ENCODE measurements at places on chromosomes 5 and 9. TPM values are rescaled to one million over a fixed set of nuclear protein-coding genes. Genes with fewer than 3 reads are reported as not detected.

DNA sequence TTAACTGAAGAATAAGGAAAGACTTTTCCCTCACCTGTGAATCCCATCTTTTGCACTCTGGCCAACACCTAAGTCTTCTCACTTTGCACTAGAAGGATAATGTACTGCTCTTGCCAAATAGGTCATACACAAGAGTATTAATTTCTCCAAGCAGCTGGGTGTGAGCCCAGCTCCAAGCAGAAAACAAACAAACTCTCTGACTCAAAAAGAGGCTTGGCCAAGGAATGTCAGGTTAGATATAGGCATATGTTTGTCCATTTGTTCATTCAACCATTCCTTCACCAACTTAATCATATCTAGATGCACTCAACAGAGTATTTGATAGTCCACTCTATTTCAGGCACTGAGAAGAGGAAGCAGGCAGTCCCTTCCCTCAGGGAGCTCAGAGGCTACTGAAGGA is 84.4 kb downstream of the HTR4 start:
- DNase-seq = no peak

DNA sequence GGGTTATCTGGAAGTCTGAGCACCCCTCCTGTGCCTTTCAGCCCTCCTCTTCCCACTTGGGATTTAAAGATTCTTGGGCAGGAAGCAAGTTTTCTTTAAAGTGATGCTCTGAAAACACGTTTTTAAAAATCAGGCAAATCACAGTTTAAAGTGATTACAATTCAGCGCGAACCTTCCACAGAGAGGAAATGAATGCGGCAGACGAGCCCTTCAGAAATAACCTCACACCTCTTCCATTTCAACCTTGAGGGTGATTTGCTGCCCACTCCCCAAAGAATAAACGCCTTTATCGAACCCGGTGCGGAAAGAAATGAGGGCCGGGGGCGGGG is 2.3 kb upstream of the EFNA5 start:
- no peak for DNase-seq

DNA sequence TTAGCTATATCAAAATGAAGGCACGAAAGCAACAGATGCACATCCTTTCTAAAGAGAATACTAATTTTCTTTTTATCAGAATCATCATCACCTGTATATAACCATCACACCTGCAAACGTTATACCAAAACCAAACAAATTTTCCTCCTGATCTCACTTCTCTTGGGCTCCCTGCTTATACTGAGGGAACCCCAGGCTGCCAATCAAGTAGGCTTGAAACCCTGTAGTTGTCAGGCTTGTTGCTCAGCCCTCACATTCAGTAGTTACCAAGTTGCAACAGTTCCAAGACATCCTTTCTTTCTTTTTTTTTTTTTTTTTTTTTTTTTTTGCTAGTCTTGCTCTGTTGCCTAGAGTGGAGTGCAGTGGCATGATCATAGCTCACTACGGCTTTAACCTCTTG is 12.7 kb downstream of the STRBP start:
- DNase-seq = no peak

Gene TRUB2
- 12.8 TPM for total RNA-seq

Measured in cerebellum (tissue), 4 donors.